ENCODE measurements at places on chromosomes 6 and 20.

- DNase-seq: no peak
Observed at GRCh38 chr6:57017841-57018240, 28.7 kb upstream of the KIAA1586 start.

- DNase-seq: no peak
Observed at GRCh38 chr6:148503703-148504102, 161.1 kb downstream of the SASH1 start.

DNA sequence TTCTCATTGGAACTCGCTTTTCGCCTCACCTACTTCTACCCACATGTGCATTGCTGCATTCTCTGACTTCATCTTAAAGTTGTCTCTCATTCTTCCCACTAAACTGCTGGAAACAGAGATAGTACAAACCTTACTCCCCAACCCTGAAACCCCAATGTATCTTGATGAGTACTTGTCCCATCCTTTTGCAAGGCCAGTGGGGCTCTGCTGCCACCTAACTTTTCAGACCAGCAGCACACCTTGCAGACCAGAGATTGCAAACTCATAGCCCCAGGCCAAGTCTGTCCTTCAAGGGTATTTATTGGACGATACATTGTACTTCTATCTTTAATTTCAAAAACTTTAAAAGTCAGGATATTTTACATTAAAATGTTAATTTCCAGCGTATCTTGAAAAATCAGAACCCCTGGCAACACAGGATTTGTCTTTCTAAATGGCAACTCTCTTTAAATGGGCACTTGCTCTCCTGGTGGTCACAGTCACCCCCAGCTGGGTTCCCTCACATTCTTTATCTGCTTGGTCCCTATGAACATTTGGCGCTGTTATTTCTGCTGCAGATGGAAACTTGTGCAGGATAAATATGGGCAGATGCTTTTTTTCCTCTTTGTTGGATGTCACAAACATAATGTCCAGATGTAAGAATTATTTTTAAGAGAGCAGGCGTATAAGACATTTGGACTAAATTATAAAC is 83.9 kb downstream of the SOD2 start:
- DNase-seq: no peak

DNA sequence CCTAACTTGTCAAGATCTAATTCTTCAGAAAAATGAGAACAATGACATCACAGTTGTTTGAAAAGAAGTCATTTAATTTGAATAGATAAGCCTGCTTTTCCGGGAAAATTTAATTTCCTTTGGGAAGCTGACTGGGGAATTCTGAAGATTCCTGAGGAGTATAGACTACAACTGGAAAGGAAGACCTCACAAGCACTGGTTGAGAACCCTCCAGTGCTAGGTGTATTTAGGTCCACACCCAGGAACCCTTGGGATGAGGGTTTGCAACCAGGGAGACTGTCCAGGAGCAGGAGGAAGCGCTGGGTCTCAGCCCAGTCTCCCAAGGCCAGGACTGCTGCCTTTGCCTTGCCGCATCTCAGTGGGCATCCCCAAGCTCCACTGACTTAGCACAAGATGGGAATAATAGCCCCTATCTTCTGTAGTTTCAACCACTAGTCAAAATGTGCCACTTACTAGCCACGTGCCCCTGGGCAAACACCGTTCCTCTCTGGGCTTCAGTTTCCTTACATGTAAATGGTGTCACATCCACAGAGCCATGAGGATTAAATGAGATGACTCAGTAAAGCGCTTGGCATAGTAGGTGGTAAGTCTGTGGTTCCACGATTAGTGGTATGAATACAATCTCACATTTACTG is 6.9 kb upstream of the CD93 start:
- no peak for DNase-seq

GRCh38 chr20:49593466-49594142 is 25.7 kb upstream of the PTGIS start:
- DNase-seq: no peak

- DNase-seq: no peak
Observed at GRCh38 chr6:21321076-21321475, 272.5 kb upstream of the SOX4 start.

DNA sequence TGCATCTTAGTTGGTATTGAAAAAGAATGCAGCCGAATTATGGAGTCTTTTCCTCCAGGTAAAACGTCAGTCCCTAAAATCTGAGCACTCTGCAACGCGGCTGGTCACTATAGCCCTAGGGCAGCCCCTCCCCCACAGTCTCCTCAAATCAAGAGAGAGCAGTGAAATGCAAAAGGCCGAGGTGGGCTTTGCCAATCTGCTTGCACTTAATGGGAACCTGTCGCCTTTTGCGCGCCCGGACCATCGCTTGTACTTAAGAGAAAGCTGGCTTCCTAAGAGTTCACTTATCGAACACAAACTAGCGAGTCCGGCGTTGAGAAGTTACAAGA is 447 bp downstream of the MCM3 start:
- DNase-seq: peak; percentile 25

GRCh38 chr6:170367241-170367640 is 60.7 kb downstream of the FAM120B start:
- no peak for DNase-seq

DNA sequence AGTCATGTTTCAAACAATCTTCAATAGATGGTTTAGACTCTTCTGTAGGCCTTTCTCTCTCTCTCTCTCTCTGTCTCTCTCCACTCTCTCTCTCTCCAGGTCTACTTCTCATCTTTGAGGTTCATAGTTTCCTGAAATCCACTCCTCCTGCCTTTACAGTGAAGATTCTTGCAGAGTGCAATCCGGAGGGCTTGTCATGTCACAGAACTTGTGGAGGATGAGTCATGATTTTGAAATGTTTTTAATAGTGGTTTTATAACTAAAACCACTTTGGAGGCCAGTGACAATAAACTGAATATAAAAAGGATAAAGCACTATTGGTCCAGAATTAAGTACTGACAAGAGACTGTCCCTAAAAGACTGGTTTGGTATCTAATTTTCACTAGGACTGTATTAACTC is 156.3 kb downstream of the KIF6 start:
- no peak for DNase-seq

GRCh38 chr20:24580006-24580405 is 110.6 kb downstream of the SYNDIG1 start:
- no peak for DNase-seq

DNA sequence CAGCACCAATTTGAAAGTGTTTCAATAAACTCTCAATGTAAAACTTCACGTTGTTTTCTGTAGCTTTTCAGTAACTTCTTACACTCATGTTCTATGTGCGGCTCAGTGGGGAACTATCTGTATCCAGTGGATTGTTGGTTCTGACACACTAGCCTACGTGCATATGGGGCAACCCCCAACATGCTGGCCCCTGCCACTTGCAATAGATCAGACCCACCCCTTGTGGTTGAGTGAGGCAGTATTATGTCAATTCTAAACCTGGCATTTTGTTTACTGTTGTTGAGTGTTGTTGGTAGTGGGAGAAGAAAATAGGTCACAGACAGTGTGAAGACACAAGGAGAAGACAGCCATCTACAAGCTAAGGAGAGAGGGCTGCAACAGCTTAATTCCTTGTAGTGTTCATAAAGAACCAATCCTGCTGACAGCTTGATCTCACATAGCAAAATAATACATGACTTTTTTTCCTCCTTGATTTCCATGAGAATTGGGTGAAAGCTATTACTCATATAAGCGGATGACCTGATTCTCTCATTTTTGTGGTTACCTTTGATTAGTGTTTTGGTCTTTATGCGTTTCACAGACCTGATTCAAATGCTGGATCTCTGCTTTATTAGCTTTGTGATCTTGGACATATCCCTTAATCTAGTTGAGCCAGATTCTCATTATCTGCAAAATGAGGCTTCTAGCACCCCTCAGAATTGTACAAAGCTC is 320.4 kb downstream of the LAMA2 start:
- no peak for DNase-seq

DNA sequence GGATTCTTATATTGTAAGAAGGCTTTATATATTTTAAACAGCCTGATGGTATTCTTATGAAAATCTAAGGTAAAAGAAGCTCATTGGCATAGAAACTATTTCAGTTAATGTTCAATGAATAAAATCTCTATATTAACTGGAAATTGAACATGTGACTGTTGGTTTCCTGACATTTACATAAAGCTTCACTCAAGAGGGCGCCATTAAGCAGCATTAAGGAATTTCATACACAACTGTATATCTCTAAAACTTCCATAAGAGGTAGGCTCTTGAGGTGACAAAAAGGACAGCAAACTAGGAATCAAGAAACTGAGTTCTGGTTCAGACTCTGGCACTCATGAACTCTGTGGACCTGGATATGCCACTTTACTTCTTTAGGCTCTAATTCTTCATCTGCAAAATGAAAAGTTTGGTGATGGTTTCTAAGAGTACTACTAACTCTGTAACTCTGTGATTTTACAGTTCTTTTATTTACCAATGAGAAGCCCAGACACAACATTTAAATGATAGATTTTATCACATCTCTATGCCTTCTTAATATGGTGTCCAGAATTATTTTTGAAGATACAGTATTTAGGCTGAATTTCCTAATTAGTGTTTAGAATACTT is 147.5 kb downstream of the FLRT3 start:
- DNase-seq: no peak

GRCh38 chr6:13300643-13301590 is 27.4 kb downstream of the TBC1D7 start:
- DNase-seq: no peak

- no peak for DNase-seq
Observed at GRCh38 chr6:27139756-27140579, 107.5 kb upstream of the PRSS16 start.

DNA sequence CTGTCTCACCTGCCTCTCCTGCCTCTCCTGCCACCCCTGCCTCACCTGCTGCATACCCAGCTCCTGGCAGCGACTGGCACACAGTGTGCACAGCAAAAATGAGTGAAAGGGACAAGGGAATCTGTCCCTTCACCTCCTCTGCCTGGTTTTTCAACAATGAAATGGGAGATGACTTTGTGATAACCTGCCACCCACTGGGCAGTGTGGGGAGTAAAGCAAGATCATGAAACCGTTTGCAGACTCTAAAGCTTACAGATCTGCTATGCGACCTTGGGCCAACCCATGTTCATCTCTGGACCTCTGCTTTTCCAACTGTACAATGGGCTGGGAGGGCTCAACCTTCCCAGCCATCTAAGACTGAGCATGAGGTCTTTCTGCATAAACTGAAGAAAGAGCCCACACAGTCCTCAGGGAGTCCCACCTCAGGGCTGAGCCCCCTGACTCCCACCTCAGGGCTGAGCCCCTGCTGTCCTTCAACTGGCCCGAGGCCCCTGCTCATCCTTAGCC is 81.1 kb downstream of the RIPOR3 start:
- no peak for DNase-seq

- no peak for DNase-seq
Observed at GRCh38 chr6:53646606-53647005, 18.9 kb downstream of the KLHL31 start.

- DNase-seq: no peak
Observed at GRCh38 chr20:32709632-32710121, 33.6 kb downstream of the COMMD7 start.
